ENCODE measurements at places on chromosomes 7 and 10.

- no peak for DNase-seq
These were observed 14.6 kb downstream of the ZCWPW1 start for GRCh38 chr7:100413889-100414288.

DNA sequence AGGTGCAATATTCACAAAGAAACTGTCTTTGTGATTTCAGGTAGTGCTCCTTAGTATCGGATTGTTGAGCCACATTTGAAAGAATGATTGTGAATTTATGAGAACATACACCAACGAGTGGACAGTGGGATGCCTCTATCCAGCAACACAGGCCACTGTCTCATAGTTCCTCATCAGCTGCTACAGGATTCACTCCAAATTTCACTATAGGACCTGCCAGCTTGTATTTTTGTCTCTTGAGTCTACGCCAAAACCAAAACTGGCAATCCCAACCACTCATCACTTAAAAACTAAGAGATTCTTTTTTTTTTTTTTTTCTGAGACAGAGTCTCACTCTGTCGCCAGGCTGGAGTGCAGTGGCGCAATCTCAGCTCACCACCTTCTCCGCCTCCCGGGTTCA is 964.5 kb downstream of the CNTNAP2 start:
- no peak for DNase-seq

GRCh38 chr10:23281044-23281433 is 63.6 kb downstream of the C10orf67 start:
- DNase-seq, result no peak

GRCh38 chr7:56538541-56539429 is 422.6 kb upstream of the NUPR2 start:
- DNase-seq, result no peak

DNA sequence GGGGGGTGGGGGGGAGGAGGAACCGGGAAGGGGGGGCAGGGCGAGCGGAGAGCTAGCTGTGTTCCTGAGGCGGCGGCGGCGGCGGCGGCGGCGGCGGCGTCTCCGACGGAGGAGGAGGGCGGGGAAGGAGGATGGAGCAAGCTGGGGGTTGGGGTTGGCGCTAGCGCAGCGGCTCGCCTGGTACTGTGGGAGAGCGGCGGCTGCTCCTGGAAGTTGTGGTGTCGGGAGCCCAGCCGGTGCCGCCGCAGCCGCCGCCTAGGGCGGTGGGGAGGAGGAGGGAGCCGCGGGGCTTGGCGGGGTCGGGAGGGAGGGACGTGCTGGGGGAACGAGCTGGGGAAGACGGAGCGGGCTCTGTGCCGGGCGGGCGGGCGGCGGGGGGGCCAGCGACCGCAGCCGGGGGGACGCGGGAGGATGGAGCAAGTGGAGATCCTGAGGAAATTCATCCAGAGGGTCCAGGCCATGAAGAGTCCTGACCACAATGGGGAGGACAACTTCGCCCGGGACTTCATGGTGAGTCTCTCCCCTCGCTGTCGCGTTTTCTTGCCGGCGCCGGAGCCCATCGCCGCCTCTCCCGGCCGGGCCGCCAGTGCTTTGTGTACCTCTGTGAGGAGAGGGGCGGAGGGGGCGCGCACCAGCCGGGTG is at the start of gene PTPN12:
PTPN12 (plus strand) TSS at position 160 of the 642 bp plus-strand sequence; CDS start at position 412, 252 bp downstream.
- DNase-seq, result peak; percentile 95

- no peak for DNase-seq
These were observed 465 bp upstream of the NPY start for GRCh38 chr7:24283554-24283896.

GRCh38 chr10:28139138-28139537 is 140.3 kb upstream of the ODAD2 start:
- DNase-seq, result no peak

- DNase-seq, result no peak
These were observed 1203.3 kb upstream of the CELF2 start for GRCh38 chr10:9814285-9814864.

- DNase-seq, result no peak
These were observed 312.1 kb downstream of the SKIDA1 start for GRCh38 chr10:21213381-21213780.

DNA sequence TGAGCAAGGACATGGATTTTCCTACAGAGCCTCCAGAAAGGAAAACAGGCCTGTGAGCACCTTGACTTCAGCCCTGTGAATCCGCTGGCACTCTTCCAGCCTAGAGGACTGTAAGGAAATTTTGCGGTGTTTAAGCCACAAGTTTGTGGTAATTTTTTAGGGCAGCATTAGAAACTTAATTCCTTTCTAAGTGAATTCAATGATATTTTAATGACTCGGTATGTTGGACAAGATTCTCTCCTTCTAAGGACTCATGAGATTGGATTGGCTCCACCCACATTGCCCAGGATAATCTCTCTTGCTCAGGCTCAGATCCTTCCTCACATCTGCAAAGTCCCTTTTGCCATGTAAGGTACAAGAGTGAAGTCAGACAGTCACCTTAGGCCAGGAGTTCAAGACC is 4.5 kb downstream of the LYZL2 start:
- DNase-seq, result no peak

- no peak for DNase-seq
These were observed 174.8 kb upstream of the CDCA7L start for GRCh38 chr7:22120391-22121053.

GRCh38 chr10:125079091-125079600 is 81.2 kb downstream of the CTBP2 start:
- no peak for DNase-seq
